Stimulated activated CD4-positive, alpha-beta T cell treated with anti-CD3 and anti-CD28 coated beads, Interleukin-4, amount 100 ng/mL, for 1 hour (primary cell): ENCODE measurements at places on chromosomes 16 and 17.

DNA sequence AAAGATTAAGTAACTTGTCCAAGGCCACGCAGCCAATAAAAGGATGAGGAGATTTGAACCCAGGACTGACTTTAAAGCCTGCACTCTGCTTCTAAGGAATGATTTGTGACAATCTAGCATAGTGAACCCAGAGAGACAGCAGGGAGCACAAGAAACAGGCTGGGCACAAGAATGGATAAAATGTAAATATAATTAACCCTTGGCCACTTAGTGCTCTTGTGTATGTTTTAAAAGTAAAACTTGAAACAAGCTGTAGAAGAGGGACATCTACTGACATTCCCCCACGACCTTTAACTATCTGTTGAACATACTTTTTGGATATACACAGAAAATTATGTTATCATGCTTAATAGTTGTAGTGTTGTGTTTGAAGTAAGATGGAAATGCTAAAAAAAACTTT lies 141.9 kb upstream of the PMFBP1 start:
- no peak for DNase-seq

GRCh38 chr17:47318197-47318918 lies 5.4 kb upstream of the EFCAB13 start:
- no peak for DNase-seq

DNA sequence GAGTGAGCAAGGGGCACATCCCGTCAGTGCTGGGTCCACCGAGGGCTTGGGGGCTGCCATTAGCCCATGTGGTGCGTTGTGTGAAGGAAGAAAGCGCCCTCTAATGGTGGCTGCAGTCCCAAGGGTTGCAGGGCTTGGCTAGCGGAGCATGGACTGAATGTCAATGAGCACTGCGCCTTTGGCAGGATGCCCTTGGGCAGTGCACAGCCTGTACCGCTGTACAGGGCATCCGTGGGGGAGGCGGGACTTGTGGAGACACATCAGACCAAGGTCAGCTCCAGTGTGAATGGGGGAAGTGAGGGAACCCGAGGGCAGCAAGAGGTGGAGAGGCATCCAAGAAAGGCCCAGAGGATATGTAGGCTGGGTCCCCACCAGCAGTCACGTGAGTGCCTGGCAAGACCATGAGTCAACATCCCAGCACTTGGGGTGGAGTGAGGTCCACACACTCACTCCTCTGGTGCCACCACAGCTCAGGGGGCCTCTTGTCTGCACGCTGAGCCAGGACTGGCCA lies 75.5 kb upstream of the MED9 start:
- no peak for DNase-seq

- DNase-seq = no peak
Measured at GRCh38 chr17:76296186-76296585, 11.9 kb downstream of the QRICH2 start.

DNA sequence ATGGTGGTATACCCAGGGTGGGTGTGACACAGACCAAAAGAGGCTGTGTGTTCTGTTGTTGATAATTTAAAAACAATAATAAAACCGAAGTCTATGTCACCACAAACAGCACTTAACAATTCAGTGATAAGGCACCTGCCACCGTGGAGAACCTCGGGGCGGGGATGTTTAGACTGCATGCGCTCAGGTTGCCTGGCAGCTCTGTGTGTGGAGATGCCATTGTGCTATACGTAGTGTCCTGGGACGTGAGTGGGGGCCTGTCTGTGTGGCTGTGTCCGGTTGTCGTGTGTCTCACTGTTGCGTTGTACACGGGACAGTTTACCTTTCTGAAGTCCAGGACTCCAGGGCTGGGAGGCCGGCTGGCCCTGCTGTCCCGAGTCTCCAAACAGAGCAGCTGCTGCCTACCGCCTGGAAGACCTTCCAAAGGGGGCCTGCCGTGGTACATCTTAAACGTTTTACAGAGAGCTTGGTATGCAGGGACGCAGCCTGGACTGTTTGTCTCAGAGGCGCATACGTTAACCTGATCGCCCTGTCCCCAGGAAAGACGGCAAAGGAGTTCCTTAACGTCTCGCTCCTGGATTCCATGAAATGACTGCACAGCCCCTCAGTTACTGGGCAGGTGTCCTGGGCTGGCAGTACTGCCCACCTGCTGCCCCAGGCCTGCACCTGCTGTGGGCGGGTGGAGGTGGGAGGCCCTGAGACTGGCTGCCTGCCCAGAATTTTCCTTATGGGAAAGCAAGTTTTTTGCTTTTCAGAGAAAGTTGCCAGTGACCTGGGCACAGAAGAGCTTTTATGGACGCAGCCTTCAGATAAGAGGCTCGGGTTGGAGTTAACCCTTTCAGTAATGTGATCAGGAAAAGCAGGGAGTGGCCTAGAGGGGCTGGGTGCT lies 19.0 kb downstream of the SPIRE2 start:
- no peak for DNase-seq

DNA sequence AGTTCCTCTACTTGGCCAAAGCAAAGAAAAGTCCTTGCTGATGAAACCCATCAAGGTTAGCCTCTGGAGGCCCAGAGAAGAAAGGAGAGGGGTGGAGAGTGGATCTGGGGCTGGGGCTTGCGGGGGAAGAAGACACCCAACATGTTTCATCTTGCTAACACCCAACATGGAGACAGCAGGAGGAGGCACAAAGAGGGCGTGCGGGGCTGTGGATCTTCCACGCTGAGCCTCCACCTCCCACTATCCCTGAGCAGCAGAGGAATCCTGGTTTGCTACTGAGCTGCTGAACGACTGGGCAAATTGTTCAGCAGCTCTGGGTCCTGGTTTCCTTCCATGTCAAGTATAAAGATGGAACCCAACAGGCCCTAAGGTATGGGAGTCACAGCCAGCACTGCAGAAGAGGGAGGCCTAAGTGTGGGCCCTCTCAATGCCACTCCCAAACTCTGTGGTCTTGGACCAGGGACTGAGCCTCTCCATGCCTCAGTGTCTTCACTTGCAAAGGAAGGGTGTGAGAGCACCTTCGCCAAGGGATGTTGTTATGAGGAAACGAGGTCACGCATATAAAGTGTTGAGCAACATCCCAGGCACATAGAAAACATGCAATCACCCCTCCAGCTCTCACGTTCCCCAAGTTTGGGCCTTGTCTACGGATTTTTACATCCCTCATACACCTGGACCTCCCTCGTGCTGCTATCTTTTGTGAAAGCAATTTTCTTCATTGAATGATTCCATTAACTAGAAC lies 122.5 kb downstream of the XYLT1 start:
- no peak for DNase-seq

DNA sequence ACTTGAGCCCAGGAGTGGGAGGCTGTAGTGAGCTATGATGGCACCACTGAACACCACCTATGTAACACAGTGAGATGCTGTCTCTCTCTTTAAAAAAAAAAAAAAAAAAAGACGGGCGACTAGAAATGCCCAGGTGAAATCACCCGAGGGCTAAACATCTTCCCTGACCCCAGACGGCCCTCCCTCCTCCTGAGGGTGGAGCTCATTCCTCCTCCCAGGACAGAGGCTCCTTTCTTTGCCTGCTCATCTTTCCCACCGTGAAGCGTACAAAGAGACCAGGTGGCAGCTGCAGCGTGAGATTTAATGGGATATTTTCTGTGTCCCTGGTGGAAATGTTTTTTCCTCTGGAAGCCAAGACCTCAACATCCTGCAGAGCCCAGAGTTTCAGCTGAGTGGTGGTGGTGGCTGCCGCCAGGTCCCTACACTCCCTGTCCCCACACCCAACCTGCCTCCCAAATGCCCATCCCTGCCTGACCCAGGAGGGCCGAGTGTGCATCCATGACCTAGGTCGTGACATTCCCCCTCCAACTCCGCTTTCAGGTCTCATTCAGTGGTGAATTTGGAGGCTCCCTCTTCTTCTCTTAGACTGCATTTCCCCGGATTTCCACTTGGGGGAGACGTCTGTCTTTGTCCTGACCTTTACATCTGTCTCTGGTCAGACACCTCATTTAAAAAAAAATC lies 14.4 kb upstream of the GPRC5B start:
- DNase-seq = peak; percentile 10

- no peak for DNase-seq
Measured at GRCh38 chr16:84091460-84091859, 25.3 kb downstream of the MBTPS1 start.

DNA sequence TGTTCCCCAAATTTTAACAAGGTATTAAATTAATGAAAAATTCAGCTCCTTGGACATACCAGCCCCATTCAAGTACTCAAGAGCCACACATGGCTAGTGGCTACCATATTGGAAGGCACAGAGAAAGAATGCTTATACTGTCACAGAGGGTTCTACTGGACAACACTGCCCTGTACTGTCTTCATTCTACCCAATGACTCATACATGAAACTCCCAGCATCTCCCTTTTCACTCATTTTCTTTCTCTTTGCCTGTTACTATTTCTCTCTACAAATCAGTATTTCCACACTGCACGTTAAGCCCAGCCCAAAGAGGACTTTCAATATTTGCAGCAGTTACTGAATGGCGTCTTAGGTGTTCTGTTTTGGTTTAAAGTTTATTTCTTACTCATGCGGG lies 72.1 kb upstream of the RCVRN start:
- DNase-seq = no peak

DNA sequence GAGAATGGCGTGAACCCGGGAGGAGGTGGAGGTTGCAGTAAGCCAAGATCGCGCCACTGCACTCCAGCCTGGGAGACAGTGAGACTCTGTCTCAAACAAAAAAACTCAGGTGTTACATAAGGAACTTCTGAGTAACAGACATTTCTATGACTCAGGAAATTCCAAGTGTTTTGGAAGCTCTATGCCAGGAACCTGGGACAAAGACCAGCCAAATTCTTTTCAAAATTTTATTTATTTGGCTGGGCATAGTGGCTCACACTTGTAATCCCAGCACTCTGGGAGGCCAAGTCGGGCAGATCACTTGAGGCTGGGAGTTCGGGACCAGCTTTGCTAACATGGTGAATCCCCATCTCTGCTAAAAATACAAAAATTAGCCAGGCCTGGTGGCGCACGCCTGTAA lies 5.2 kb upstream of the SH2B1 start:
- no peak for DNase-seq

- DNase-seq = no peak
Measured at GRCh38 chr16:50102051-50102746, 36.4 kb downstream of the HEATR3 start.

- no peak for DNase-seq
Measured at GRCh38 chr17:30267625-30268024, 24.1 kb downstream of the BLMH start.

DNA sequence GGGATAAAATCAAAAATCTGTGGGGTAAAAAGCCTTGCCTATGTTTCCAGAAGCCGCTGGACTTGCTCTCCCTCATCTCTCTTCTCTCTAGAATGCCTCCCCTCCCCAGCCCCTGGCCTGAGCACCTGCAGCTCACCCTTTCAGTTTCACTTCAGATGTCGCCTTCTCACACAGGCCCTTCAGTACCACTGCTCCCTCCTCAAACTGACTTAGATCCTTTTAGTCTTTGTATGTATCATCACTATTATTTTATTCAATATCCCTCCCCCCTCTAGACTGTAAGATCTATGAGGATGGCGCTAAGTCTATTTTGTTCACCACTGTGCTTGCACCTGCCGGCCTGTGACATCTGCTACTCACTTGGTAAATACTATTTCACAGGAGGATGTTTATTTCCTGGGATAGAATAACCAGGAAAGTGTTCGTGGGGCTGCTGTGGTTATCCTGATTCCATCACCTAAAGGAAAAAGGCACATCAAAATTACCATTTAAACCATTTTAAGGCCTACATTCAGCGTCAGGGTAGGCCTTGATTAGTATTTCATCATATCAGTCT lies 122.3 kb downstream of the MRTFB start:
- DNase-seq = peak; percentile 17

DNA sequence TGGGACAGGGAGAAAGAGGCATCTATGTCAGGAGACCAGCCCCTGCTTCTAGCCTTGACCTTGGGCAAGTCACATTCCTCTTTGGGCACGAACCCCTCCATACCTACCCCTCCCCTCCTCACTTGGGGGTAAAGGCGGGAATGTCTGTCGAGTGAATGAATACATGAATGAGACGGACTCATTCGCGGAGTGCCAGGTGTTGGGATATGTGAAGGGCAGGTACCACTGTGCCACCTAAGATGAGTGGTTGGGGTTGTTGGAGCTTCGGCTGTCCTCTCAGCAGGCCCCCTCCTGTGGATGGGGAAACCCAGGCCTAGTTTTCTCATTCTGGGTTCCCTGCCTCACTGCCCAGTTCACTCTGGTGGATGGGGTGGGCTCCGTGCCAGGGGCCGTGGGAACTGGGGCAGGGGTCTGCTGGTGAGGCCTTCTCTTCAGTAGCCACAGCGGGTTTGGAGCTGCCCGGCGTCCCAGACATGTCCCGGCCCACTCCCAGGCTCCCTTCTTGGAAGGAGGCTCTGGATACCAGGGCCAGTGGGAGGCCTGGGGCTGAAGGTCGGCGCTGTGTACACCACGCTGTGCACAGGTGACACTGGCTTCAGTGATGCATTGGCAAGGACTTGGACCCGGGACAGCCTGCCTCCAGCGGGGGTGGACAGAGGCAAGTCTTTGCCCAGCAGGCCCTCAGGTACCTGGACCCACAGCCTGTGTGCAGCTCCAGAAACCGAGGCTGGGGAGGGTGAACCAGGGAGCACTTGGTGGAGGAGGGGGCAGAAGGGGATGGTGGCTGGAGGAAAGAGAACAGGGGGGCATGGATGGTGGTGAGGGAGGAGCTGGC lies 5.6 kb downstream of the GLIS2 start:
- no peak for DNase-seq

DNA sequence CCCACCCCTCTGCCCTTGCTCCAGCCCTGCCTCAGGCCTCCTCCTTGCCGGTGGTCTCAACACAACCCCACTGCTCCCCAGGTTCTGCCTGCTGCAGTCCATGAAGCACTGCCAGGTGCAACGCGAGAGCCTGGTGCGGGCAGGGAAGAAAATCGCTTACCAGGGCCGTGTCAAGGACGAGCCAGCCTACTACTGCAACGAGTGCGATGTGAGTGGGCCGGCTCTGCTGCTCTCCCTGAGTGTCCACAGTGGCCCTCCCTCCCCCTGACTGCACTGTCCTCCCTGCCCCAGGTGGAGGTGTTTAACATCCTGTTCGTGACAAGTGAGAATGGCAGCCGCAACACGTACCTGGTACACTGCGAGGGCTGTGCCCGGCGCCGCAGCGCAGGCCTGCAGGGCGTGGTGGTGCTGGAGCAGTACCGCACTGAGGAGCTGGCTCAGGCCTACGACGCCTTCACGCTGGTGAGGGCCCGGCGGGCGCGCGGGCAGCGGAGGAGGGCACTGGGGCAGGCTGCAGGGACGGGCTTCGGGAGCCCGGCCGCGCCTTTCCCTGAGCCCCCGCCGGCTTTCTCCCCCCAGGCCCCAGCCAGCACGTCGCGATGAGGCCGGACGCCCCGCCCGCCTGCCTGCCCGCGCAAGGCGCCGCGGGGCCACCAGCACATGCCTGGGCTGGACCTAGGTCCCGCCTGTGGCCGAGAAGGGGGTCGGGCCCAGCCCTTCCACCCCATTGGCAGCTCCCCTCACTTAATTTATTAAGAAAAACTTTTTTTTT lies 1.8 kb upstream of the TMEM88 start:
- DNase-seq = peak; percentile 9

DNA sequence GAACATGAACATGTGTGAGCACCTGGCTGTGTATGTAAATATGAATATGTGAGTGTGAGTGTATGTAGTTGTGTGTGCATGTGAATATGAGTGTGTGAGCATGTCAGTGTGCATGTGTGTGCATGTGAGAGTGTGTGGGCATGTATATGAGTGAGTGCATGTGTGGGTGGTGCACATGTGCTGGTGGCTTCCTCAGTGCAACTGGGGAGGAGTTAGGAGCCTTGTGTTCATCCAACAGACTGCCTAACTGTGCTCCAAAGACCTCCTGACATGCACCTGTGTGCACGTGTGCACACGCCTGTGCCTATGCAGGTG lies 1.4 kb downstream of the TMEM235 start:
- DNase-seq = no peak

- no peak for DNase-seq
Measured at GRCh38 chr16:64304396-64304795, 817.5 kb downstream of the CDH11 start.
